Transverse colon (tissue), 4 donors: ENCODE measurements at places on chromosomes 12 and 14. TPM values are rescaled to one million over a fixed set of nuclear protein-coding genes. Genes with fewer than 3 reads are reported as not detected.

DNA sequence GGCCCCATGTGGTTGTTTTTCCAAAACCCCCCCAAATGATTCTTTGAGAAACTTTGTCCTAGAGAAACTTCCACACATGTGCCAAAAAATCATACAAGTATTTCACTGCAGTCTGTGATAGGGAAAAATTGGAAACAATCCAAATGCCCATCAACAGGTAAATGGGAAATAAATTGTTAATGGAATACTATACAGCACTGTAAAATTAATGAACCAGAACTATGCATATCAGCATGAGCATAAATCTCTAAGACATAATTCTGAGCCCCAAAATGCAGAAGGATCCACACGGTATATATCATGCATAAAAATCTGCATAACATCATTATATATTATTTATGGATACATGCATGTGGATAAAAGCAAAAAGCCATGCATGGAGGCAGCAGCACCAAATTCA is 5.3 kb upstream of the FICD start:
- no peaks in the 10 kb centered on the region for H3K36me3 ChIP-seq
- H3K27me3 ChIP-seq, result no peaks in the 10 kb centered on the region
- DNase-seq, result no peak
- no peak overlapping the region for H3K4me3 ChIP-seq

DNA sequence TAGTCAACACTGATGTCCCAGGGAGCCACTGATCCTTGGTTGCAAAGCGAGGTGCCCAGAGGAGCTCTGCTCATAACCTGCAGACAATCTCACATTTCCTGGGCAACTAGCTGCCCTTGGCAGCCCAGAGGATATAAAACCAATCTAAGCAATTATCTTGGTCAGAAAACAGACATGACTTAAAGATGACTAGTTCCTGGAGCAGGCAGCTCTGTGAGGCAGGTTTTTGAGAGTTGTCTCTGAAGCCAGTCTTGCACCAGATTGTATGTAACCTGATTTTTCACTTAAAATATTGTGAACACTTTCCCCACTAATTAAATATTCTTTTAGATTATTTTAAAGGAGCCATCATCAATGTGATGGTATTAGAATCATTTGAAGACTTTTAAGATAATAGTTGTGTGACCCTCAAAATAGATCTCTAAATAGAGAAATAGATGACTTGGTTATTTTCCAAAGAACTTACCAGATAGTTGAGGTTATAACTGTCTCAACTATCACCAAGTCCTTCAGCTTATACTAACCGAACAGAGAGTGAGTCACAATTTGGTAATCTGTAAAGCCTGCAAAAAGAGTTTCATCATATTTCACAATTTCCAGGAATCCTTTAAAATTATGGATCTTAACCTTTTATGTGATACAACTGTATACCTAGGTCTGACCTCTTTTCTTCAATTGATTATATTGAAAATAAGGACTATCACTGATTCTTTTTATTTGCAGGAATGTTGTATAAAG is 75.9 kb downstream of the LIN7A start:
- H3K4me3 ChIP-seq, result no peak overlapping the region
- no peak overlapping the region for H3K27ac ChIP-seq
- no peaks in the 10 kb centered on the region for H3K27me3 ChIP-seq

Gene AICDA
- not detected for total RNA-seq

DNA sequence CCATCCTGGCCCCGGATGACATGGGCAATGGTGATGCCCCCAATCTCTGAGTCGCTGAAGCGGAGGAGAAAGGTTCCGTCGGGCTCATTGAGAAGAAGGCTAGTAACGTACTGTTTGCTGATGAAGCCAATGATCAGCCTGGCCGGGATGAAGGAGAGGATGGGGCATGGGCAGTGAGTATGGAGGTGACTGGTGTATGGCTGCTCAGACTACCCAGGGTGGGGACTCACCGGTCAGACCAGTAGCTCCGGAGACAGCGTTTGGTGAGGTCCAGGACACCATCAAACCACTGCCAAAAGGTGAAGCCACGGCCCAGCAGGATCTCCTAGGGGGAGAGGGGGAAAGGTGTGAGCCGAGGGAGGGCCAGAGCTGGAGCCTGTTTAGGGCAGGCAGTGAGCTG is 10.9 kb downstream of the NAB2 start:
- H3K4me1 ChIP-seq, result peaks cover 52% of the 10 kb centered on the region
- H3K4me3 ChIP-seq, result no peak overlapping the region
- peak overlapping the region; percentile 15 for H3K27ac ChIP-seq
- peaks cover 26% of the 10 kb centered on the region for H3K36me3 ChIP-seq
- no peaks in the 10 kb centered on the region for H3K27me3 ChIP-seq

- no peaks in the 10 kb centered on the region for H3K4me1 ChIP-seq
- no peaks in the 10 kb centered on the region for H3K27me3 ChIP-seq
- H3K27ac ChIP-seq, result no peak overlapping the region
Measured at GRCh38 chr12:76421046-76421445, 72.8 kb upstream of the BBS10 start.

DNA sequence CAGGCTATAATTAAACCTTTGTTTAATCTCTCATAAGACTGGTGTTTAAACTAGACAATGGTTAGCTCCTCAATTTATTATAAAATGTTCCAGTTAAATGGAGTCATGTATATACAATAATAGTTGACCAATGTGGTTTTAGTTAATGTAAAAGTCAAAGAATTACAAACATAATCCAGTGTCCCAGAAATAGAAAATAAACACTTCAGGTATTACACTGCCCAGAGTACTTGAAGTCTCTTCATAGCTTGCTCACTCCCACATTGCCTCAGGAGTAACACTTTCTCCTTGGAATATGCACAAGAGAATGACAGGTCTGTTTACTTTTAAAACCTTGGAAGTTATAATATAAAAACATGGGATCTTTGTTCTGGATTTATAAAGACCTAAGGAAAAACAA is 60.5 kb downstream of the SLC38A1 start:
- peak overlapping the region; percentile 68 for H3K27ac ChIP-seq
- H3K4me1 ChIP-seq, result peaks cover 8% of the 10 kb centered on the region
- no peak for DNase-seq
- no peaks in the 10 kb centered on the region for H3K27me3 ChIP-seq

Gene SLC17A8
- 5.4 TPM for total RNA-seq

DNA sequence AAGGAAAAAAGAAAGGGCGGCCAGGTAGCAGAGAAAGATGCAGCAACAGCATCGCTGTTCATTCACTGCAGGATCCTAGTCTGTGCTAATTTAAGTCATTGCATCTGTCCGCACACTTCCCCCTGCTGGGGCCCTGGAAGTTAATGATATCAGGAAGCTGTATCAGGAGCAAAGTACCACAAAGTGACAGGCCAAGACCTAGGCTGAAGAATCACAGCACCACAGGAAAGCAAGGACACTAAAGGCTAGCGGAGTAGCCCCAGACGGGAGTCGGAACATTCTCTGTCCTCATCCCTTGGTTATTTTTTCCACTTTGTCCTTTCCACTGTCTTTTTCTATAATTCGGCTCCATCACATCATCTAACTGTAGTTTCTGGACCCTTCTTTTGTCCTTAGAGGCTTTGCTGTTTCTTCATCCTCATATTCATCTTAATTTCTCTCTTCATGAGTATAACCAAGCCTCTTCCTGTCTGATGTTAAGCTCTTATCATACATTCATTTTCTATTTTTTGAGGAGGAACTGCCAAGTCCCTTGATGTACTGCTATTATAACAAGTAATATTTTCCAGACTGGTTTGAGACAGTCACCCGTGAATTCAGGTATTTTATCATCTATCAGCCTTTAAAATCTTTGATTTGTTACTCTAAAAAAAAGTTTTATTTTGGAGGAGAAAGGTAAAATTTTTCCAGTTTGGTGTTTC is 28.3 kb downstream of the DUSP16 start:
- no peaks in the 10 kb centered on the region for H3K36me3 ChIP-seq
- peak overlapping the region; percentile 71 for H3K27ac ChIP-seq
- peaks cover 70% of the 10 kb centered on the region for H3K4me1 ChIP-seq
- H3K27me3 ChIP-seq, result no peaks in the 10 kb centered on the region

GRCh38 chr12:93894391-93895088 is 217.4 kb downstream of the CRADD start:
- H3K27ac ChIP-seq, result peak overlapping the region; percentile 67
- no peaks in the 10 kb centered on the region for H3K36me3 ChIP-seq
- no peaks in the 10 kb centered on the region for H3K4me1 ChIP-seq

- no peak overlapping the region for H3K4me3 ChIP-seq
- DNase-seq, result no peak
- no peaks in the 10 kb centered on the region for H3K36me3 ChIP-seq
- no peaks in the 10 kb centered on the region for H3K27me3 ChIP-seq
- no peak overlapping the region for H3K27ac ChIP-seq
Measured at GRCh38 chr12:65638324-65638723, 186.0 kb upstream of the HMGA2 start.

DNA sequence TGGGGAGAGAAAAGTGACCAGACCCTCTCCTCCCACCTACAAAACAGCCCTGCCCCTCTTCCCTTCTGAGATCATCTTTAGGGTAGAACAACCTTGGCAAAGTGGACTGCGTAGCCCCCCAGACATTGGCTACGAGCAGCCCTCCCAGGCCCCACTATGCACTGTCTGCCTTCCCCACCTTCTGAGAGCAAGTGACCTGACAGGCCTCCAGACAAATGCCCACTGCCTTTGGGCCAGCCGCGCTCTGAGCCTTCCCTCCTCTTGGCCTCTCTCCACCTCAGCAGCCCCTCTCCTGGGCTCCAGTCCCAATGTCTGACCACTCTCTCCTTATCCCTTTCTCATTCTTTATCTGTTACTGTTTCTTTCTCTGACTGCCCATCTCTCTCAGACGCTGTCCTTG is 46.5 kb upstream of the CCND2 start:
- no peaks in the 10 kb centered on the region for H3K36me3 ChIP-seq
- peaks cover 3% of the 10 kb centered on the region for H3K27me3 ChIP-seq
- no peak overlapping the region for H3K27ac ChIP-seq
- no peaks in the 10 kb centered on the region for H3K4me1 ChIP-seq

GRCh38 chr14:91261986-91262549 is 17.6 kb upstream of the GPR68 start:
- no peak for DNase-seq
- peaks cover 8% of the 10 kb centered on the region for H3K27me3 ChIP-seq
- H3K27ac ChIP-seq, result no peak overlapping the region

DNA sequence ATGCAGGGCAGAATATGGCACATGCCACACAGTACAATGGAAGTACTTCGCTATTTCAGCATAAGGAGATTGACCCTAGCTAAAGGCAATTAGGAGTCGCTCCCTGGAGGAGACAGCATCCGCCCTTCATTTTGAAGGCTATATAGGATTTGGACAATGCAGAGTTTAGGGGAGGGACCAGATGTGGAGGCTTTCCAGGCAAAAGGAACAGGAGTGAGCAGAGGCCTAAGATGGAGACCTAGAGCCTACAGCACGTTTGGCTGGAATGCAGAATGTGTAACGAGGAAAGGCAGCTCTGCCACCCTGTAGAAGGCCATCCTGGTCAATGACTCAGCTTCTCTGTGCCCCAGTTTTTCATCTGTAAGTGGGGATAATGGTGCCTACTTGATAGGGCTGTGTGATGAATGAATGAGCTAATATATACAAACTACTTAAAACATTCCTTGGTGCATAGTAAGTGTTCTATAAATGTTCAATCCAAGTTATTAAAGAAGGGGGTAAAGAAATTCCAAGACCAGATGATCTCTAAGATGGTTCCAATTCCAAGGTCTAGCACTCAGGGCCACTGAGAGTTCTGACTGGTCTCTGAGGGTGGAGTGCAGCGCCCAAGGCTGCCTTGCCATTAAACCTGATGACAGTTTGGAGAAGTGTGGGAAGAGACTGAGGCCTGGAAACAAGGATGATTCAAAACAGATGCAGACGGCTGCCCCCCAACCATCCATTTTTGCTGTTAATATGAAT is 54.3 kb upstream of the FRMD6 start:
- no peaks in the 10 kb centered on the region for H3K27me3 ChIP-seq
- no peaks in the 10 kb centered on the region for H3K36me3 ChIP-seq
- no peak for DNase-seq
- peaks cover 7% of the 10 kb centered on the region for H3K4me1 ChIP-seq

DNA sequence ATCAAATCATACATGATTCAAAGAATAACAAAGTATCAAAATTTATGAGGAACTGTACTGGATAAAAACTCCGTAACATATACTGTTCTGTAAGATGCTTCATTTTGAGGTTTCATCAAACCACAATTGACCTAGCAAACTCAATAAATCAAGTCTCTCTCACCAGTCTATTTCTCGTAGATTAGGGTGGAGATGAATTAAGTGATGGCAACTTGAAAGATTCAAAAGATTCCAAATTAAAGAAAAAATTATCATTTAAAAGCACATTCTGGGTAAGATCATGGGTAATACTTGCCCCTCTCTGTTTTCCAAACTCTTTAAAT is 74.4 kb downstream of the PAPLN start:
- no peak overlapping the region for H3K4me3 ChIP-seq
- no peaks in the 10 kb centered on the region for H3K27me3 ChIP-seq
- no peaks in the 10 kb centered on the region for H3K36me3 ChIP-seq
- no peak for DNase-seq
- H3K4me1 ChIP-seq, result no peaks in the 10 kb centered on the region

- H3K36me3 ChIP-seq, result no peaks in the 10 kb centered on the region
- peaks cover 3% of the 10 kb centered on the region for H3K27me3 ChIP-seq
- H3K27ac ChIP-seq, result no peak overlapping the region
- H3K4me1 ChIP-seq, result no peaks in the 10 kb centered on the region
- DNase-seq, result no peak
- H3K4me3 ChIP-seq, result no peak overlapping the region
Measured at GRCh38 chr14:63032076-63032475, 13.2 kb downstream of the KCNH5 start.

DNA sequence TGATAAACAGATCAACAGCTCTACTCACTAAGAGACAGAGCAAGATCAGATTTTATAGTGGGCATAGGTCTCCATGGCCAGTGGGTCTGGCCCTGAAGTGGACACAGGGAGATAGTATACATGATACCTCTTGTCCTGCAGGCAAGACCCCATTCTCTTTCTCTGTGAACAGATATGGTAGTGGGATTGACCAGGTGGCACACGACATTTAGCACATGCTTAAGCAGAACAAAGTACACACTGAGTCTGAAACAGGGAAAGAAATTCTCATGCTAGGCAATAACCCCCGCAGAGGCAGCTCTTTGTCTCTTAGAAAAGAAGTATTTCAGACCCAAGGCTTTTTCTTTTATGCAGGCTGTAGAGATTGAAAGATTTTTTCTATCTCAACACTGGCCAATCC is 1331.2 kb downstream of the FSCB start:
- H3K4me1 ChIP-seq, result peaks cover 4% of the 10 kb centered on the region
- no peak overlapping the region for H3K27ac ChIP-seq
- H3K4me3 ChIP-seq, result no peak overlapping the region
- DNase-seq, result no peak
- H3K36me3 ChIP-seq, result no peaks in the 10 kb centered on the region

- no peak overlapping the region for H3K27ac ChIP-seq
- H3K4me1 ChIP-seq, result peaks cover 20% of the 10 kb centered on the region
- no peaks in the 10 kb centered on the region for H3K27me3 ChIP-seq
- DNase-seq, result no peak
- H3K4me3 ChIP-seq, result no peak overlapping the region
- H3K36me3 ChIP-seq, result no peaks in the 10 kb centered on the region
Measured at GRCh38 chr12:94623161-94623920, 27.0 kb downstream of the TMCC3 start.

DNA sequence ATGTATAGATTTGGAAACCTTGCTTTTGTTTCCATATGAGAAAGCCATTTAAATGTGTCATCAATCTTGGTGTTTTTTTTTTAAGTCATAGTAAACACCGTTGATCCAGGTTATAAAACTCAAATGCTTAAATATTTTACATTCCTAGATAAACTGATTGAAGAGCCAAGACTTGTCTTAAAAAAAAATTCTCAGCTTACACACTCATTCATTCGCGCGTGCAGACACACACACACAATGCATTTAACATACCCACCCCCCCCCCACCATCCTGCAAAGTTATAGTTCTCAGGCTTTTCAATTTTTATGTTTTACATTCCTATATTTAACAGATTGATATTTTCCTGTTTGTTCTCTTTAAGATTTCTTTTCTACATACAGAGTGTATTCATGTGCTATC is 536.4 kb downstream of the PRKD1 start:
- H3K27me3 ChIP-seq, result no peaks in the 10 kb centered on the region
- H3K4me3 ChIP-seq, result no peak overlapping the region
- H3K27ac ChIP-seq, result no peak overlapping the region
